ENCODE measurements at places on chromosomes 12 and 14. TPM values are rescaled to one million over a fixed set of nuclear protein-coding genes. Genes with fewer than 3 reads are reported as not detected.

NR4A1 gene
- 64.8 TPM for total RNA-seq

GRCh38 chr14:64775081-64775777, 71.0 kb downstream of the PLEKHG3 start:
- DNase-seq = no peak

DNA sequence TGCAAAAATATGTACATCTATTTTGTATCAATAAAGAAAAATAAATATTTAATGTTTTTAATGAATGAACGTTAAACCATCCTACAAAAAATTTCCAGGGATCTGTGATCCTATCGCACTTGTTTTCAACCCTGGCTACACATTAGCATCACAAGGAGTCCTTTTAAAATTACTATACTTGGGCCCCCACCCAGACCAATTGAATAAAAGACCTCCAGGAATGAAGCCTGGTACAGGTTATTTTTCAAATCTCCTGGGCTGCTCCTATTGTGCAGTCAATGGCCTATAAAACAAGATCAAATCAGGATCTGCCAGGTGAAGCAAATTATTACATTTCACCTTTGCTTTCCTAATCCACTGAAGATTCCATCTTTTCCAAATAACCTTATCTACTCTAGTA, 33.4 kb upstream of the GXYLT1 start:
- no peak for DNase-seq

GRCh38 chr12:65355461-65355860, 77.0 kb downstream of the MSRB3 start:
- no peak for DNase-seq

DNA sequence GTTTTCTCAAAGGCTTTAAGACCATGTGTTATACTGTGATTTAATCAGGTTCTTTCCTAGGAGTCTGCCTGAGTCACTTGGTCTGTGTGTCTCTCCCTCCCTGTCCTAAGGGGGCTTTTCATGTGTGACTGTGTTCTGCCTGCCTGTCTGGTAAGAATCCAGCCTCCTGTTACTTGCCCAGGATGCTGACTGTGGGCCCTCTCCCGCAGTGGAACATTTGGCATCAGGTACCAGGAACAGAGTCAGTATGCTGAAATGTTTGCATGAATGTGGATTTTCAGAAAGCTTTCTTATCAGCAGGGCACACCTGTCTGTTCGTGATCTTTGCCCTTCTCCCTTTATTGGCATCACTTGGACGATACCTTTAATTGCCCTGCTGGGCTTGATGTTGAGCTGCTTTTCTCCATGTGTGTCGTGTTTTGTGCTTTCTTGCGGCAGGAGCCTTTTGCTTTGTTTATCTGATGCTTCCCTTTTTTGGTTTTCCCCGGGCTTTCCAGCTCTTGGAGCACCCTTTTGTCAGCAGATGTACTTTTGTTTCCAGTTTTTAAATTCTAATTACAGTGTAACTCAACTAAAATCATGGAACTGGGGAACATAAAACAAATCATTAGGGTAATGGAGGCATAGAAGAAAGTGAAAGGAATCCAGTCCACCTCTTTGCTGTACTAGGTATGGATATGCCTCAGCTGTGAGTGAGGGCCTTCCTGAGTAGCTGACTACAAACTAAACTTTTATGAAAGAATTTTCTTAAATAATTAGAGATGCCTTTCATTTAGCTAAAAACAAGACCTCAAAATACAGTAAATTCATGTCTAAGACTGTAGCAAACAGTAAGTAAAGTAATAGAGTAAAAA, 72.5 kb downstream of the TRAF3 start:
- DNase-seq = no peak

Measured in activated naive CD4-positive, alpha-beta T cell treated with anti-CD3 and anti-CD28 coated beads for 36 hours (primary cell).